ENCODE measurements at places on chromosomes 3 and 15. TPM values are rescaled to one million over a fixed set of nuclear protein-coding genes. Genes with fewer than 3 reads are reported as not detected.

- DNase-seq = no peak
- no peaks in the 10 kb centered on the region for H3K4me1 ChIP-seq
- H3K27ac ChIP-seq = no peak overlapping the region
- no peaks in the 10 kb centered on the region for H3K36me3 ChIP-seq
- H3K4me3 ChIP-seq = no peak overlapping the region
These were observed 457.0 kb upstream of the ALCAM start for GRCh38 chr3:104909721-104910120.

DNA sequence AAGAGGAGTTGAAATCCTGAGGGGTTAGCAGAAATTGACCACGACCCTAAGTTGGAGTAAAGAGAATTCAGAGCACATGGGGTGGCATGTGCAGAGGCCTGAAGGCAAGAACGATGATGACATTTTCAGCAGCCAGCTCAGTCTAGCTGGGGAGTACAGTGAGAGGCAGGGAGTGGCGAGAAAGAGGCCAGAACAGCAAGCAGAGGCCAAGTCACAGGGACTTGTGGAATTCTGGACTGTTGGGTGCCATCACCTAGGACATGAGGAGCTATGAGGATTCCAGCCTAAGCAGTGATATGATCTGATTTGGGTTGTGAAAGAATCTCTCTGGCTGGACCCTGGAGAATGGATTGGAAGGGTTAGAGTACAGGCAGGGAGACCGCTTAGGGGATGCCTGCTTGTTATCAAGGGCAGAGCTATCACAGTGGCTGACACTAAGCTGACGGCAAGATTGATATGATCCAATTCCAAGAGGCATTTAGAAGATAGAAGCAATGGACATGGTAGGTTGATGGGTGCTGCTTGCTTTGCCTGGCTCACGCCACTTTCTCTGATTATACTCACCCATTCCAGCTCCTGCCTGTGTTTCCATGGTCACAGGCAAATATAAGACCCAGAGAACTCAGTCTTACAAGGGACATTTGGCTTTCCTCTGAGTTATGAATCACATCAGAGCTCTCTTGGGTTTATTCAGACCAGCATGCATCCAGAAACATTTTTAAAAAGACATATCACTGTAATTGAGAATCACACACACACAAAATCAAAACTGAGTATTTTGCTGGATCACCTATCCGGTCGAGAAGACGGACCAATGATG lies 66.4 kb downstream of the LRTM1 start:
- H3K4me1 ChIP-seq = peaks cover 4% of the 10 kb centered on the region
- H3K4me3 ChIP-seq = no peak overlapping the region
- H3K36me3 ChIP-seq = no peaks in the 10 kb centered on the region

DNA sequence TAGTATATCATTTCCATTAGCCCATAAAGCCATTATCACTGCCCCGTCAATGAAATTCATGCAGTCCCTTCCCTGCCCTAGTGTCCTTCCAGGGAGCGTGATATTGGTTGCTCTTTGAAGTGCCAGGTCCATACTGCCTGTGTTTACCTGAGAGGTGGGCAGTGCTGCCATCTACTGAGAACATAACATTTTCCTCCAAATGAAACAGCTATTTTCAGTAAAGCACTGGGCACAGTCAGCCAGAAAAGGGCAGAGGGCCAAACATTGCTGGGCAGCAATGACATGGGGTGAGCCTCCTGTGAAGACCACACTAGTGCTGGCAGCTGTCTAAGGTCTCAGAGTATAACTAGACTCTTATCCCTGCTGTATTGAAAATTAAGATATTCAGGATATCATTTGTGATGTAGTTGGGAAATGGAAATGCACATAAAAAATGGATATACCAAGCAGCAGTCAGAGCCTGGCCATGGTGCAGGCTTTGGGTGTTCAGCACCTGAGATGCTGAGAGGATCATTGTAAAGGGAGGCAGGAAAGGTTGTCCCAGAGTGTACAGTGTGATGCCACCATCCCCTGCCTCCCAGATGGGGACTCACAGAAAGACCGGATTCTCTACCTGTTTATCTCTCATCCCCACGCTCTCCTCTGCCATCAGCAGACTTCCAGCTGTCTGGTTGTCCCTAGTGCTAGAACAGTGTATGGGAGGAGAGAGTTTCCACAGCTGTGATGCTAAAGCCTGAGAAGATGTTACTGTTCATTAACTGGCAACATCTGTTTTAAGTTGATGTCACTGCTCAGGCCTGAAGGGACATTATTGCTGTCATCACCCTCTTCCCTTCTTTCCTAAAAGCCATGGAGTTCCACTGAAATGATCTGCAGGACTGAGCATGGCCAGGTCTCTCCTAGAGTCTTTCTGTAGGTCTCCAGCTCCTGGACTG lies 108.8 kb downstream of the ARNT2 start:
- no peaks in the 10 kb centered on the region for H3K36me3 ChIP-seq
- peak; percentile 45 for DNase-seq
- H3K4me3 ChIP-seq = no peak overlapping the region
- H3K4me1 ChIP-seq = no peaks in the 10 kb centered on the region

GRCh38 chr3:195551381-195551978 lies 8.4 kb upstream of the PPP1R2 start:
- peak; percentile 41 for DNase-seq
- H3K27me3 ChIP-seq = no peaks in the 10 kb centered on the region
- no peaks in the 10 kb centered on the region for H3K36me3 ChIP-seq
- H3K4me1 ChIP-seq = peaks cover 3% of the 10 kb centered on the region
- H3K27ac ChIP-seq = no peak overlapping the region

- no peak overlapping the region for H3K4me3 ChIP-seq
- H3K27ac ChIP-seq = no peak overlapping the region
These were observed 233.8 kb downstream of the NTRK3 start for GRCh38 chr15:88022716-88023115.

The CAMP gene
- total RNA-seq = 1.7 TPM

DNA sequence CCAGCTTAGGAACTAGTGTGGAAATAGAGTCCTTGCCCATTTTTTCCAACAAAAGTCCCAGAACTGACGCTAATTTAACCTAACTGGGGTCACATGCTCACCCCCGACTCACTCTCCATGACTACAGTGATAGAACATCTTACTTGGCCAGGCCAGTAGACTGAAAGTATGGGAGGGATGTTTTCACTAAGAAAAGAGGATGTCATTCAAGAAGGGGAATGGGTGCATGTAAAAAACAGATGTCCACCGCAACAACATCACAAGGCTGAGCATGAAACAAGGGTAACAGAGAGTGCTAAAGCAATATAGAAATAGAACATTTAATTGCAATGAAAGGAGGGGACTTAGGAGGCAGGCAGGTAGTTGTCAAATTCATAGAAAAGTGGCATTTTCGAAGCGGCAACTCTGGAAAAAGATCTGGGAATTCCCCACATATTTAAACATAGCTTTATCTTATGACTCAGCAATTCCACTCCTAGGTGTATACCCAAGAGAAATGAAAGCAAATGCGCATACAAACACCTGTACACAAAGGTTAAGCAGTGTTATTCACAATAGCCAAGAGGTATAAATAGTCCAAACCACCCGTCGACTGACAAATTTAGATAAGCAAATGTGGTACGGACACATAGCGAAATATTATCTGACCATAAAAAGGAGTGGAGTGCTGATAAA lies 41.1 kb upstream of the UBE2E2 start:
- no peak overlapping the region for H3K27ac ChIP-seq
- no peak for DNase-seq
- H3K4me1 ChIP-seq = no peaks in the 10 kb centered on the region
- H3K27me3 ChIP-seq = no peaks in the 10 kb centered on the region

All from testis (tissue), 5 donors.